Smooth muscle cell of the brain vasculature (primary cell): ENCODE measurements at places on chromosomes 11 and 22.

- no peak for DNase-seq
Measured at GRCh38 chr22:50027639-50028537, 15.3 kb upstream of the IL17REL start.

GRCh38 chr11:127390465-127390864 is 389.9 kb upstream of the KIRREL3 start:
- DNase-seq, result no peak

DNA sequence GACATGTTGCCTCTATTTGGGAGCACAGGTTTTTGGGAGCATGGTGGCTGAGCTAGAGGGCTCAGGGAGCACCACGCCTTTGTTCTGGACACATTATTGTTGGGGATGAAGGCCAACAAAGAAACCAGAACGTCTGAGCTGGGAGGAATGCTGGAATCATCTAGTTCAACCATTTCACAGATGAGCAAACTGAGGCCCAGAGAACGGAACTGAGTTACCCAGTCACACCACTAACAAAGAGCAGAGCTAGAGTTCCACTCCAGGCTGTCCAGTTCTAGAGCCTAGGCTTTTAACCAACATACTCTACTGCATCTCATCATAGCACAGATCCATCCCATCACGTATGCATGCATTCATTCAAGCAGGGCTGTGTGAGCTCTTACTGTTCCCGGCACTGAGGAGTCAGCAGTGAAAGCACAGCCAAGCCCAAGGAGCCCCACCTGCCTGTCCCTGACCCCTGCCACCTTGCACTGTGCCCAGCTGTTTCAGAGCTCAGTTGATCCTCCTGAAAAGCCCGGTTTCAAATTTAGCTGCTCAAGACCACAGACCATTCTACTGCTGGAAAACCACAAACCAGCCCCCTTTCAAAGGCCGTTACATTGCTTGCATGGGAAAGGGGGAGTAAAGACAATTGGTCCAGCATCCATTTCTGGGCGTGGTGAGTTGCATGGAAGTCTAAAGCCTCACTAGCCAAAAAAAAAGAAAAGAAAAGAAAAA is 16.9 kb upstream of the TCF20 start:
- no peak for DNase-seq

GRCh38 chr22:27554106-27554811 is 247.3 kb downstream of the MN1 start:
- no peak for DNase-seq

DNA sequence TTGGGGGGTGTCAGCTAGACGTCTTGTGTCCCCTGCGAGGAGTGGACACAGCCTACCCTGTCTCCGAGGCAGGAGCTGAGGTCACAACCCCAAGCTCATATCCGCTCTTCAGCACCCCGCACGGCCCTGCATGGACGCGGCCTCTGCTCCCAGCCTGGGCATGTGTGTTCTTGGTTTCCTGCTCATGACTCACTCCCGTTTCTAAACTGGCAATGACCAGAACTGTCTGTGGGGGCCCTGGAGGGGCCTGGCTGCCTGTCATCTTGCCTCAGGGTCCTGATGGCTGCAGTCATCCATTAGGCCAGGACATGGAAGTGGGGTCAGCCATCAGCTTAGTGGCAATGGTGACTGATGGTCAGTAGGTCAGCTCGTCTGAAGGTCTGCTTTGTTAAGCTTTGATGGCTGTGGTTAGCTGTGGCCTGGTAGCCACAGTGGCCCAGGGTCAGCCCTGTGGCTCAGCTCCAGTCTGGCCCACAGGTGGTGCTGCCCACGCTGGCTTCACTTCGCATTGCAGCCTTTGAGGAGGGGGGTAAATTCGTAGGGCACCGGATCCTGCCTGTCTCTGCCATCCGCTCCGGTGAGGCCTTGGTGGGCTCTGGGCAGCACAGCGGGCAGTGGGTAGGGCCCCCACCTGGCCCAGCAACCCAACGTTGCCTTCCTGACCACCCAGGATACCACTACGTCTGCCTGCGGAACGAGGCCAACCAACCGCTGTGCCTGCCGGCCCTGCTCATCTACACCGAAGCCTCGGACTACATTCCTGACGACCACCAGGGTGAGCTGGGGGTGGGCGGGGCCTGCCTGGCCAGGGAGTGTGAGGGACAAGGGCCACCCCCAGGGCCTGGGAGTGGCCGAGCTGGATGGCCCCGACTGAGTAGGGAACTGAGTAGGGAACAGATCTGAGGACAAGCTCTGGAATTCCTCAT is 12.0 kb downstream of the PLCB3 start:
- no peak for DNase-seq

DNA sequence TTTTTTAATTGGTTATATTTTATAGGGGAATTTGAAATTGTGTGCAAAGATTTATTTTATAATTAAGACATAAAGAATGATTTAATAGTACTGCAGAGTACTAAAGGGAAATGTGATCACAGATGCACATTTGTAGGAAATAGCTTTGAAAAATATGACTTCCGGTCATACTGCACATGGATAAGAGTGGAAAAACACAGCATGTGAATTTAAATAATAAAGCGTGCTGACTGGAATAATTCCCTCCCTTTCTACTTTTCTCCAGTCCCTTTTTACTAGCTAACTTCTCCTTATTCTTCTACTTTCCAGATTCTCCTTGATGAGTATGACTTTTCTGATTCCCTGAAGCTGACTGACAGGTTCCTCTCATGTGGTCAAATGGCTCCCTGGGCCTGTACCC is 238.4 kb upstream of the CTSC start:
- DNase-seq, result no peak

- no peak for DNase-seq
Measured at GRCh38 chr11:31815711-31816467, 4.8 kb upstream of the PAX6 start.

GRCh38 chr11:20075627-20076026 is 84.6 kb downstream of the DBX1 start:
- DNase-seq, result no peak

DNA sequence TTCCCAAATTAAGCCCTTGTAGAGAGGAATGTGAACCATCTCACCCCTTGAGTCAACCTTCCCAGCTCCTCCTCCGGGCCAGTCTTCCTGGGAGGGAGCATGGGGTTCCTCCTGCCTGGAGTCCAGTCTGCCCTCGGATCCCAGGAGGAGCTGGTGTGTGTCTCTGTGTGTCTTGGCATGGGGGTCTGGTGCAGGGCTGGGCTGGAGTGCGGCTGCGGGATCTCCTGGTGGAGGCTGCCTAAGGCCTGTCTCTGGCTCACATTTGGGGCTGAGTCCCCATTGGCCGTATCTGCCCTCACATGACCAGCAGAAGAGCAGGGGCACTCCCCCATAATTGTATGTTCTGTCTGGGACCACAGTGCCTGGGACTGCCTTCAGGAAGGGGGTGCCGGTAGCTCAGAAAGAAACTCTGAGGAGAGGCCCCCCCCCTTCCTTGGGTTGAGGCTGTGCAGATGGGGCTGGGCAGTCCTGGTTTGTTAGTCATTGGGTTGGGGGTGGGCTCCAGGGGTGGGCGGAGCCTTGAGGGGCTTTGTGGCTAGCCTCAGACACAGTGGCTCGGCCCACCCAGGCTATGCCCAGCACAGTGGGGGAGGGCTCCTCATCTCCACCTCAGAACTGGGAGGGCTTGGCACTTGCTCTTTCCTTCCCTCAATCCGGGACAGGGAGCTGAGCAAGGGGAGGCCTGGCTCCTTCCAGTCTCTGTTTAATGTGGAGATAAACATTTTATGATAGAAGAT is 2.9 kb downstream of the C1QTNF5 start:
- DNase-seq, result no peak

DNA sequence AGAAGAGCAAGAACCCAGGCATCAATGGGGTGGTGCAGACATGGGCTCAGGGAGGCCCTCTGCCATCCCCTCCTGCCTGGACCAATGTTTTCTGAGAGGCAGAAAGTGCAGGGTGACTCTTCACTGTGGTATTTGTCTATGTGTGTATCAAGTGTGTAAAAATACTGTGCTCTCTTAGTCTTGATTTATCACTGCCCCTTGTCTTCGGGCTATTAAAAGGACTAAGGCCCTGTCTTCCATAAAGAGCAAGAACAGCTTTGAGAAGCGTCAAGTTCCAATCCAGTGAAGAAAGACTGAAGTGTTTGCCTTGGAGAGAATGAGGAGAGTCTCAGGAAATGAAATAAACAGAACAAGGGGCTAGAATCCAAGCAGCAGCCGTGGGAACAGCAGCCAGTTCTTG is 14.4 kb downstream of the PRSS23 start:
- DNase-seq, result no peak

DNA sequence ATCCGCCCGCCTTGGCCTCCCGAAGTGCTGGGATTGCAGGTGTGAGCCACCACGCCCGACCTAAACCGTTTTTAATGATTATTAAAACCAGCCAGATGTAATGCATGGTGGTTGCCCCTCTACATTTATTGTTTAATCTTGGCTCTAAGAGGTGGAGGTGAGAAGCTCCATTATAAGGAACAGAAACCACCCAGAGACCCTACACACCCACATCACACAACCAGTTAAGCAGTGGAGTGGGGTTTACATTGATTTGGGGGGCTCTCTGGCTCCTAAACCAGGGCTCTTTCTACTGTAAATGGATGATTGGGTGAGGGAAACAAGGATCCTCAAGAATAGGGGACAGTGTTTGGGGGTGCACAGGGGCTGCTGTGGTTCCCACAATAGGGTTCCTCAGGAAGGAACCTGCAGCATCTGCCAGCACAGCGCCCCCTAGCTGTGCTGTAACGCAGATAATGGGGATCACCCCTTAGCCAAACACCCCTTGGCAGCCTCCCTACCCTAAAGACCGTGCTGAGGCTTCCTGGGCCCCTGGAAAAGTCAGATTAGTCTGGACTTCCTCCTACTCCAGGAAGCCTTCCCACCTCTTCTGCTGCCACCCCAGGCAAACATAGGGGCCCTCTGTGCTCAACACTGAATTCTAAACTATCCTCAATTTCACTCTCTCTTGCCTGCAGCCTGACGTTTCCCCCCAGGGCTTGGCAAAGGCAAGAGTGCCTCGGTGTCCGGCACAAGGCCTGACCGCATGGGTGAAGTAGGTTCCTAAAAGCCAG is 2.4 kb downstream of the MPST start:
- DNase-seq, result no peak

- DNase-seq, result no peak
Measured at GRCh38 chr22:39689421-39689820, 118.9 kb downstream of the CACNA1I start.

DNA sequence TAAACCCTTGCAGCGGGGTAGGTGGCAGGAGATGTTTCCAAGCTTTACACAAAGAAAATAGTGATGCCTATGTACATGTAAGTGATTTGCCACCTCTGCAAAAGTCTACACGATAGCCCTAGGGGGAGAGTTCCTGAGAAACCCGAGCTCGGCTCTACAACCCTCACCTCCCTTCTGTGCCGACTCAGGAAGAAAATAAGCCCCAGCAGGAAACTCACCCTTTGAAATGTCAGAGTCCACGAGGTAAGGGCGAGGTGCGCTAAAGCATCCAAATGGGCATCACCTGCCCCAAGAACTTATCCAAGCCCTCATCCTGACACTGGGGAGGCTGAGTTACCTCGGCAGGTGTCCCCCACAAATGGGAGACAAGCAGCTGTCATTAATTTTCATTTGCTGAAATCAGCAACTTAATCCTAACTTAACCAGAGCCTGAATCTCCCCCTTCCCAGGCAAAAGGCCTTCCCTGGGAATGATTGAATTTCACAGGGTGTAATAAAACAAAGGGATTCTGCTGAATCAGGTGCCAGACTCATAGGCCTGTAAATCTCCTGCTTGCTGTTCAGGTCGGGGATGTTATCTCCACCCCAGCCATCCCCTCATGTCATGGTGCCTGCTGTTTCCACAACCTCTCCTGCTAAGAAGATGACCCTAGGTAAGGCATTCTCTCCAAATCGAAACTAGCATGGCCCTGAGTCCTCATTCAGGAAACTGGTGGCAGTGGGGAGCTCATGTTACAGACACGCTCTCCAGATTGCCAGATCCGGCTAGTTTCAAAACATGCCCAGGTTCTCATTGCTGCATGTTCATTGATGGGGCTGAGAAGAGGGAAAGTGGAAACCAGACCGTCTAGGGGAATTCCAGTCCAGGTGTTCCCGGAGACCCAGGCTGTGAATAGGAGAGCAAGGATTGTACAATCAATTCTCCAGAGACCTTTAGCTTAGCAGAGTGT is 105.3 kb upstream of the KIRREL3 start:
- DNase-seq, result no peak

GRCh38 chr11:27696115-27696514 is 4.1 kb downstream of the BDNF start:
- DNase-seq, result no peak

GRCh38 chr11:8258784-8259183 is 4.9 kb downstream of the LMO1 start:
- no peak for DNase-seq

GRCh38 chr11:113568566-113568965 is 93.4 kb upstream of the DRD2 start:
- no peak for DNase-seq

DNA sequence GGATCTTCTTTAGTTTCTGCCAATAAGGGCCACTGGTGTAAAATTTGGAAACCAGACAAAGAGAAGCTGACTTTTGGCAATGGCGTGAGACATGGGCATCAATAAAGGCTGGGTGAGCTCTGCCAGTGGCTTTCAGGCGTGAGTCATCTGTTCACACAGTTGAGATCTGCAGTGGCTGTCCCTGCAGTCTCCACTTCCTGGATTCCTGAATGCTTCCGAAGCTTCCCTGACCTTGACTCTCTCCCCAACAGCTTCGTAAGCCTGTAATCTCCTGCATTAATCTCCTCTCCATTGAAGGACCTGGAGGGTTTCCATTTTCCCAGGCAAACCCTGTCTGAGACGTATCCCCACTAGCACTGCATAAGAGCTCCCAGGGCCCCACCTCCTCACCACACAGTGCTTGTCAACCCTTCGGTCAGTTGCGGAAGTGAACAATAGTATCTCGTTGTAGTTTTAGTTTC is 574.7 kb downstream of the TBC1D22A start:
- DNase-seq, result no peak

DNA sequence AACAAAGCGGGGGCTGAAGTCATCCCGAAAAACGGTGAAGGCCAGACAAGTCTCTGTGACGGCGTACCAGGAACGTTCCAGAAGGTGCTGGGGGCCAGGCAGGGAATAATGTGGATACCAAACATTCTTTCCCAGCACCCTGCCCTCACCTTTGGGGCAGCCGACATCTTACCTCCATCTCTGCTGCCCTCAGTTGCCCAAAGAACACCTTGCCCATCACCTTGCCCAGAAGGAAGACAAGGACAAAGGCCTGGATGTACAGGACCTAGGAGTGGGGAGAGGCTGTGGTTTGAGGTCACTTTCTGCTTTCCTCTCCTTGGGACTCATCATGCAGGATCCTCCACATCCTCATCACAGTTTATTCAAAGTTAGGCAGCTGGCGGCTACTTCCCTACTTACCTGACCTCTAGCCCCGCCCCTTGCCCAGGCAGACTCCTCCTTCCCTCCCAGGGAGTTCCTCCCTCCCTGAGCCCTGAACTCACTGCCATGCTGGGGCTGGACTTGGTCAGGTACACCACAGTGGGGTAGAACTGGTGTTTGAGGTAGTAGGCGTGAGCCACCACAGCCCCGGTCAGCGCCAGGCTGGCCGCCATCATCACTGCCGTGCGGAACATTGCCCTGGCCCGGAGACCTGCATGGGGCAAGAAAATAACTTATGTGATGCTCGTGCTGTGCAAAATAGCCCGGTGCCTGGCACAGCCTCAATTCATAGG is 1.2 kb downstream of the SYVN1 start:
- DNase-seq, result no peak
